ENCODE measurements at places on chromosomes 7 and 10.

DNA sequence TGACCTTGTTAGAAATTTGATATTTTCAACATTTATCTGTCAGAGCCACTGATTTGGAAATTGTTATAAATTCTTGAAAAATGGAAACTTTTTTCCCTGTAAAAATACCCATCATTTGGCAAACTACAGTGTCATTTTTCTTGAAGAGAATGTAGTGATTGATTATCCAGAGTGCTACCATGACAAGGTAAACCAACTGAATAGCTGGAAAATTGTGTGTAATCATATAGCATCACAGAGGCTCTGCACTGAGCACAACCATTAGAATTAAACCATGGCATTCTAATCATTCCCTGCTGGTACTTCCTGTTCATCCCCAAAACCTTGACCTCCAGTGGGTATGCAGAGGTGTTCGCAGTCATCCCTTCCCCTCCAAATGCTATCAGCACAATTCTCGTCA lies 240.3 kb upstream of the LRGUK start:
- no peak for DNase-seq

GRCh38 chr10:68067029-68067428 lies 8.1 kb downstream of the HERC4 start:
- DNase-seq, result no peak

DNA sequence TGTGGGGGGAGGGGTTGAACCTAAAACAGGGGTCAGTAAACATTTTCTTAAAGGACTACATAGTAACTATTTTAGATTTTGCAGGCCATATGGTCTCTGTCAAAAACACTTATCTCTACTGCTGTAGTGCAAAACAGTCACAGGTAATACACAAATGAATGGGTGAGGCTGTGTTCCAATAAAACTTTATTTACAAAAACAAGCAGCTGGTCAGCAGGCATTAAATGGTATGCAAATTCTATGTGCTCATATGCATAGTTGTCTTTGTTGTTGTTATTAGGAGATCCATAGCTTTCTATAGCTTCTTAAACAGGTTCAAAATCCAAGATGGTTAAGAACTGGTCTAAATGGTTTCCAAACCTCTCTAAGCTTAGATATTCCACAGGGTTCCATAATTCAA lies 302.6 kb downstream of the RNLS start:
- no peak for DNase-seq

DNA sequence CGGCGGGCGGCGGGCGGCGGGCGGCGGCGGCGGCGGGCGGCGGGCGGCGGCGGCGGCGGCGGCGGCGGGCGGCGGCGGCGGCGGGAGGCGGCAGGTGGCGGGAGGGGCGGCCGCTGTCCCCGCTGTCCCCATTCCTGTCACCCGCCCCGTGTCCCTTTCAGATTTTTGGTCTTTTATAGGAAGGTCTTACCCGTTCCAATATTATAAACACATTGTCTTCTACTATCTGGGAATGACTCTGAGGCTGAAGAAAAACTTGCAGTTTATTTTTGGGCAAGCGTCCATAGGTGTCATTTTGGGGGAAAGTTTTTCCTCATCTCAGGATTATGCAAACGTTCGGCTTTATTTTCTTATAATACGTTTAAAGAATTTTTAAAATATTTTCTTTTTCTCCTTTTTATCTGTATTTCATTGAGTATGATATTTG lies 578 bp downstream of the ZNF713 start:
- DNase-seq, result peak; percentile 5

DNA sequence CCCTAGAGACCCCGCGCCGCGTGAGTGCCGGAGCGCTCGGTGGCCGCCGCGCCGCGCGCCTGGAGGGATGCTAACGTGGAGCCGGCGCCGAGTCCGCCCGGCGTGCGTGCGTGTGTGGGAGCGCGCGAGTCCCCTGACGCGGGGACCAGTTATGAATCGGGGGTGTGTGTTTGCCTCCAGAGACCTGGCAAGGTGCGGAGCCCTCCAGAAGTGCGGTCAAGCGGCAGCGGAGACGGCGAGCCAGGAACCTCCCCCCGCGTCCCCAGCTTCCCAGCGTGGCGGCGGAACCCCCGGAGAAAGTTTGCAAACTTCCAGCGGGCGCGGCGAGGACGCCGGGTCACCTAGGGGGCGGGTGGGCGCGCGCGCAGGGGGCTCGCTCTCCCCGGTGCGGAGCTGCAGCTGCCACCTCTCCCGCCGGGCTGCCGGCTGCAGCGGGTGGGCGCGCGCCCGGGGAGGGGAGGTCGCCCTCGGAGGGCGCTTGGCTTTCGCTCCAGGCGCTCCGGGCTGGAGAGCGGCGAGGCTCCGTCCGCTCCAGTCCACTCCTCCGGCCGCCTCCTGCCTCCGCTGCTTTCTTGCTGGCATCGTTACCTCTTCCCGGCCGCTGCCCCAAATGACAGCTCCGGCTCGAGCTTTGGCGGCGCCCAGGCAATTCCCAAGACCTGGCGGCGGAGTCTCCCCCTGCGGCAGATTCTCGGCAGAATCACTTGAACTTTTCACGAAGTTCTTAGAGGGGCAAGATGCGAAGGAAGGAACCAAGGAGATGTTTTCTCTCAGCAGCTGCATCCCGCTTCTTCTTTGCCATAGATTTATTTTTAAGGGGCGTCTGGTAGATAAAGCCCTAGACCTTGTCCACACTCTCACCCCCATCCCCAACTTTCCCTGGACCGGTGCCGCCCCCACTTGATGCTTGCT lies 2.3 kb upstream of the CREB5 start:
- peak; percentile 56 for DNase-seq

GRCh38 chr10:21497177-21497807 lies 28.2 kb downstream of the SKIDA1 start:
- peak; percentile 89 for DNase-seq

DNA sequence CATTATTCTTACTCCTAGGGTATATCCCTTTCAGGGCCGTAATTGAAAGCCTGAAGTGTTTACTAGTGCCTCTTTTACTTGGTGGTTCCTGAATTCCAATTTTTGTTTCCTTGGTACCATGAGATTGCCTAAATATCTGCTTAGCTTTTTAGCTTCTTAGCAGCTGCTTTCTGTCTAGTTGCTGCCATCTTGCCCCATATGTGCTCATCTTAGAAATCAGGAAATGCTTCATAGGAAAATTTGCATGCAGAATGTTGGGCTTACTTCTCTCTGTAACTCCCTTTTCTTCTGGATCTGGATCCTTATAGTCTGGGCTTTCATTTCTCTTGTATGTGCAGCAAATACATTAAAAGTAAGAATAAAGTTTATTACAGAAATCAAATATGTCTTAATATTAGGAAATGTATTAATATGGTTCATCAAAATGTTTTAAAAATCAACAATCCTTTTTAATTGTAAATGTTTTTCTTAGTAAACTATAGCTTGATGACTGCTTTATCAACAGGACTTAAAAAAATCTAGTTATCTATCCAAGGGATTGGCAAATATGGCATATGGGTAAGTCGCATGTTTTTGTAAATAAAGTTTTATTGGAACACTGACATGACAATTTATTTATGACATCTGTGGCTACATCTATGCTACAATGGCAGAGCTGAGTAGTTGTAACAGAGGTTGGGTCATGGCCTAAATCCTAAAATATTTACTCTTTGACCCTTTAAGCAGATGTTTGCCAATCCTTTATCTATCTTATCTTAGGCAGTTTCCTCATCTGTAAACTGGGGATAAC lies 73.5 kb upstream of the CDK6 start:
- DNase-seq, result peak; percentile 21

DNA sequence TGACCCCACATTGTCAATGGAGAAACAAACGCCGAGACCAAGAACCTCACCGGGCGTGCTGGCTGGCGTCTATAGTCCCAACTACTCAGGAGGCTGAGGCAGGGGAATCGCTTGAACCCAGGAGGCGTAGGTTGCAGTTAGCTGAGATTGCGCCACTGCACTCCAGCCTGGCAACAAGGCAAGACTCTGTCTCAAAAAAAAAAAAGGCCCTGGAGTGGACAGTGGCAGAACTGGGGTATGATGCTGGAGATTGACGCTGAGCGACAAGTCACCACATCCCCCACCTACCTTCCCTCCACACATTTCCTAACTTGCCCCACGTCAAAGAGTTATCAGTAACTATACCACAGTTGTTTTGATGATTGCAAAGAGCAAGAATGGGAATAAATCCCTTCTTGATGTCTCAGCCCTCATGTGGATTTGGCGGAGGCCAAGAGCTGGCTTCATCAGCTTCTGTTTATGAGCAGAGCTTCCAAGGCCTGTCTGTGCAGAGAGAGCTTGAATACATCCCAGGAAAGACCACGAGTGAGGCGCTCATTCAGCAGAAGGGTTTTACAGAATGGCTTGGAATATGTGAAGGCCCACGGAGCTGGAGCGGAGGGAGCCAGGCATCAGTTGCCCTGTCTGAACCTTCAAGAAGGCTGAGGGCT lies 28.0 kb upstream of the TNS3 start:
- DNase-seq, result no peak

GRCh38 chr7:20980668-20981264 lies 194.1 kb upstream of the SP8 start:
- no peak for DNase-seq

DNA sequence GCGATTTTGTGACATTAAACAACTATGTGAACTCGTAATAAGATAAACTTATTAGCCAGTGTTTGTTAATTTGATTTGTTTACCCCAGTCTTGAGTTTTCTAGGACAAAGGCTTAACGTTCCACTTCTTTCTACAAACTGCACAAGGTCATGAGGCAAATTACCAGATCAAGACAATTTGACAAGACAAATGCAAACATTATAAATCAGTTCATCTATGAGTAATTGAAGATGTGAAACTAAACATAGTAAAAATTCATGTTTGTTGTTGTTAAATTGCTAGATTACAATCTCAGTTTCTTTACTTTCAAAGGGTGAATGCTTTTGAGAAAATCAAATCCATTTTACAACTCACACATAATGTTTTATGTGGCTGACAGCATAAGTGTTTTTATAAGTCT lies 13.4 kb upstream of the ZNF804B start:
- no peak for DNase-seq

DNA sequence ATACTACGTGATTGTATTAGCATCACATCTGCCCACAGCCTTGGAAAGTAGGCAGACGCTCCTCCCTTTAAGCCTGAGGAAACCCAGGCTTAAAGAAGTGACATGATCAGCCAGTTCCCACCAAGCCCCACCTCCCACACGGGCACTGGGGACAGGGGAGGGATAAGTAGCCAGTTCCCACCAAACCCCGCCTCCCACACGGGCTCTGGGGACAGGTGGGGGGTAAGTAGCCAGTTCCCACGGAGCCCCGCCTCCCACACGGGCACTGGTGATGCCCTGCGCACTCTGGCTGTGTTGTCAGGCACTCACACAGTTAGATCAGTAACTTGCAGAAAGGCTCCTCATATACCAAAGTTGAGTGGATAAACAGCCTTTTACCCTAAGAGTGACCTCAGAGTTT lies 606.8 kb downstream of the PTPRN2 start:
- DNase-seq, result no peak

- no peak for DNase-seq
Measured at GRCh38 chr7:22639396-22639795, 87.6 kb upstream of the IL6 start.

DNA sequence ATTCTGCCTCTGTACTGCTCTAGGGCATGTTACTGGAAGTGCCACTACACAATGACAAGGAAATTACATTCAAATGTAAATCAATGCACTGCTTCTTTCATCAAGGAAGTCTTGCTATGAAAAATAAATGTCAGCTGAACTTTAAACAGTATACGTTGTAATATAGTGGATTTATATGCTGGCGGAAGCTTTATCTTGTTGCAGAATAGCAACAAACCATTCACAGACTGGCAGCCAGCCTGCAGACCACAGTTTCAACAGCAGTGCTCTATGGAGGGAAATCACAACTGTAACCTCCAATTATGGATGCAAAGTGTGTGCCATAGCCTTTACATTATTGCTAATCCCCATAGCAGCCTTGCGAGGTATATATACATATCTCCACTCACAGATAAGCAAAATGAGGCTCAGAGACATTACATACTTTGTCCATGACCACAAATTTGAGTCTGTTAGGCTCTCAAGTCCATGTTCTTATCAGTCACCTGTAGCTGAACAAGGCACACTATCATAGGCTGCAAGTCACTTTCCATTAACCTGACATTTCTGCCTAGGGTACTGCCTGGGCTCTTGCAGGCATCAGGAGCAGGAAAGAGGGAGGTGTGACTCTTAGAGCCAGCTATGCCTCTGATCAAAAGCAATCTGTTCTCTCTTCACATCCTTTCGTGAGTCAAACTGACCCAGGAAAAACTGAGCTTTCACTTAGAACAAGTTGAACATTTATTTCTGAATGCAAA lies 22.6 kb downstream of the COL28A1 start:
- no peak for DNase-seq

DNA sequence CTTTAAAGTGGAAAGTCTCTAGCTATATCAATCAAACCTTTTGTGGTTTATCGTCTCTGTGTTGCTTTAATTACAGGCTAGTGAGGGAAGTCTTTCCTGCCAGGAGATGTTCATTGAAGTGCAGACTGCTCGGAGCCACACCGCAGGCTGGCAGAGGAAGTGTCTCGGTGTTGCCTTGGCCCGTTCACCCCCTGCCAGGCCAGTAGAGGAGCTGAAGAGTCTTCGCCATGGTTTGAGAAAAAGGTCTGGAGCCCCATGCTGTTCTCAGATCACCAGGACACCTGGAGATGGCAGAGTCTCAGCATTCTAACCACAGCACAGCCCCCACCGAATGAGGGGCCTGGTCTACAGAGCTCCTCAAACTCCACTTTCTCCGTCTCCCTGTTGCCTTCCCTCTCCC lies 275.9 kb upstream of the PLPP4 start:
- no peak for DNase-seq

- no peak for DNase-seq
Measured at GRCh38 chr10:78339251-78339650, 305.6 kb downstream of the RPS24 start.

GRCh38 chr10:19832699-19833098 lies 16.5 kb downstream of the PLXDC2 start:
- peak; percentile 72 for DNase-seq

All from suppressor macrophage treated with lipopolysaccharide for 1 hour (primary cell).